ENCODE measurements at places on chromosomes 6 and 20.

DNA sequence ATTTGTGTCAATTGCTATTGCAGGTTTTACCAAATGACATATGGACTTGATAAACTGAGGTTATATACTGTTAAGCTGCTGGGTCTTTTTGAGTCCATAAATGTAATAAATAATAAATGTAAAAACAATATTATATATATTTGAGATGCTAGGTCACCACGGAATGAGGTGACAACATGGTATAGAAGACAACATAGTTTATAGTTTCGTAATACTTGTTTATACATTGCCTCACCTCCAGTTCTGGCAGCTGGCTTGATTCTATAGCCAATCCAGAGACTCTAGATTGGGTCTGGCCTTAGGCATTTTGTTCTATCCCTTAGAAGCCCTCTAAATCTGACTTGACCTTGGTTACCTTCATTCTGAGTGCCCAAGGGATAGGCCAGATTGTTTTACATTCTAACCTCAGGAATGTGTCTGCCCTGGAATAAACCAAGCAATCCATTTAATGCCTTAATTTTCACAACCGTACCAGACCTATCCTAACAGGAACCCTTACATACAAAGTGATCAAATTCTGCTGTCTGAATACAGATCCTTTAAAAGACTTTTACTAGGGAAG is 61.5 kb upstream of the STXBP5 start:
- no peak for DNase-seq

GRCh38 chr6:680251-680650 is 12.7 kb downstream of the EXOC2 start:
- no peak for DNase-seq

DNA sequence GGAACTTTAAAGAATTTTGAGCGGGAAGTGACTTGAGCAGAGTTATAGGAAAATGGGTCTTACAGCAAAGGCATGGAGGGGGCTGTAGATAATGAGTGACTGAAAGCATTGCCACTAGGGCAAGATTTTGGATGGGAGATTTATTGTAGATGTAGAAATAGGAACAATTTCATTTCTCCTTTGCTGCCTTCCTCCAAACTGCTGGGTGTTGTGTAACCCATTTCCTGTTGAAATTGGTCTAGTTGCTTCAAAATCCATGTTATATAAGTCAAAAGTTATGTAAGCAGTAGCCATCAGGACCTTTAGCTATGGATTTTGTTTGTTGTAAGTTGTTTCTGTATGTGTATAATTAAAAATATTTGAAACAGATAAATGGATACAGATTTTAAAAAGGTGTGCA is 11.1 kb downstream of the YWHAB start:
- no peak for DNase-seq

GRCh38 chr20:19903168-19903811 is 113.9 kb upstream of the NAA20 start:
- DNase-seq: no peak

GRCh38 chr6:17831135-17831534 is 124.4 kb upstream of the NUP153 start:
- no peak for DNase-seq

GRCh38 chr20:48622421-48622820 is 205.4 kb downstream of the PREX1 start:
- DNase-seq: no peak

DNA sequence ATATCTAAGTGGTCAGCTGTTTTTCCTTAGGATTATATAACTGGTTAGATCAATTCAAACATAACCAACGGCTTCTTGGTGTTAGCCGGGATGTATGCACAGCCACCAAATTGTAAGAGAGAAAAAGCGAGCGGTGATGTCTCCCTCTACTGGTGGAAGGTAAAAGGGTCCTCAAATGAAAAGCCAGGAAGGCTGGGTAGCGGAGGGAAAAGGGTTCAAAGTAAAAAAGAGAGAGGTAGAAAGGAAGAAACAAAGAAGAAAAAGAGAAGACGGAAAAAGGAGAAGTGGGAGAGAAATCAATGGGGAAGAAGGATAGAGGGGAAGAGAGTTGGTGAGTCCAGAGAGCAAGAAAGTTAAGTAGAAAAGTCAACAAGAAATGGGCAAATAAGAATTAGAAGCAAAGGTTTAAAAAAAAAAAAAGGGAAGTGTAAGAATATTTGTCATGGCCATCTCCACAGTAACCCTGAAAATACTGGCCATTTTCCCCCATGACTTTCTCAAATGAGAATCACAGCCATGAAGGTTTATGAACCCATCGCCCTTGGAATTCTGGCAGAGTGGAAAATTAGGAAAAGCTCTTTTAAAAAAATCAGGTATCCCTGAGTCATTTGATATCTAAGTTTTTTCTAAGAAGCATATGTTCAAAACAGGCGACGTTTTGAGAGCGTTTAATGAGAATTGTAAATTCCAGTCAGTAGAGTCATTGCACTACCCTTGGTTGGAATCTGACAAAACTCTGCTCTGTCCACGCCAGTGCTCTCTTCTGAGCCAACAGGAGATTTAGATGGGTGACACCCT is 155.6 kb upstream of the SNX9 start:
- peak; percentile 26 for DNase-seq

DNA sequence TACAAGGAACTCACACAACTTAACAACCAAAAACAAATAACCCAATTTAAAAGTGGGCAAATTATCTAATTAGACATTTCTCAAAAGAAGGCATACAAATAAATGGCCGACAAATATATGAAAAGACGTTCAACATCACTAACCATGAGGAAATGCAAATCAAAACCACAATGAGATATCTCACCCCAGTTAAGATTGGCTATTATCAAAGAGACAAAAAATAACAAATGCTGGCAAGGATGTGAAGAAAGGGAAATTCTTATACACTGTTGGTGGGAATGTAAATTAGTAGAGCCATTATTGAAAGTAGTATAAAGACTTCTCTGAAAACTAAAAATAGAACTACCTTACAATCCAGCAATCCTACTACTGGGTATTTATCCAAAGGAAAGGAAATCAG is 96.7 kb upstream of the SIRPG start:
- DNase-seq: no peak

GRCh38 chr6:2658788-2659187 is 91.9 kb downstream of the MYLK4 start:
- DNase-seq: no peak

DNA sequence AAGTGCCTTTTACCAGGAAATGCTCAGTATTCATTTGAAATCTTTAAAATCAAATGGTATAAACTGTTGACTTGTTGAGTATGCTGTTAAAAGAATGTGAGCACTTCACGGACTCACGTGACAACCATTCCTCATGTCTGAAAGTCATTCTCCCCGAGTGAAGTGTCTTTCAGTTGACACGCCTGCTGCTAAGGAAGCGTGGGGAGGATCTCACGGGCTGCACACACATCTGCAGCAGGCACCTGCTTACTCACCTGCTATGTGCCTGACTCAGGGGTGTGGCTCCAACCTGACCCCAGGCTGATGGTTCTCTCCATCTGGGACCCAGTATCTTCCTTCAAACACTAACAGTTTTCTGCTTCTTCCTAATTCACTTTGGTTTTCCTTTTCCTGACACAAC is 32.7 kb downstream of the WDR27 start:
- DNase-seq: no peak

DNA sequence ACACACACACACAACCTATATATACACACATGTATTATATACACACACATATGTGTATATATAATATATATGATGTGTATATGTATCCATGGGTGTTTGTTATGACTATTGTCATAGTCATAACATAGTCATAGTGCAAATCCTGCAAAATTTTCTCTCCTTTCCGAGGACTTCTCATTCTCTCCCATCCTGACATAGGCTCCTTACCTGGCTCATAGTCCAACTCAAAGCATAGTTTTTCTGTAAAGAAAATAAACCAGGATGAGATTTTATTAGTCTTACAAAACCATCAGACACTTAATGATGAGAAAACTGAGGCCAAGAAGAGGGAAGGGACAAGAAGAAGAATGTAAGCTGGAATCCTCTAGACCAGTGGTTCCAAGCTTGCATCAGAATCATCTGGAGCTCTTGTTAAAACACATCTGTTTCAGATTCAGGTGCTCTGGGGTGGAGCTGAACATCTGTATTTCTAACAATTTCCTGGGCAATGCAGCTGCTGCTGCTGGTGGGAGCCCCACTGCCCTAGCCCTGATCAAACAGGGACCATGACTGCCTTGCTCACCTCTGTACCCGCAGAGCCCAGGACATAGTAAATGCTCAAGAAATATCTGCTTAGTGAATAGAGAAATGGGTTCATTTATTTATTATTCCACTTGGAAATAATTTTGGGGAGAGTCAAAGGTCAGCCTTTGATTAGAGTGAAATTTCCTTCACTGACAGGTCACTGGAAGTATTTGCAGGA is 5.3 kb downstream of the TRIM10 start:
- DNase-seq: no peak

DNA sequence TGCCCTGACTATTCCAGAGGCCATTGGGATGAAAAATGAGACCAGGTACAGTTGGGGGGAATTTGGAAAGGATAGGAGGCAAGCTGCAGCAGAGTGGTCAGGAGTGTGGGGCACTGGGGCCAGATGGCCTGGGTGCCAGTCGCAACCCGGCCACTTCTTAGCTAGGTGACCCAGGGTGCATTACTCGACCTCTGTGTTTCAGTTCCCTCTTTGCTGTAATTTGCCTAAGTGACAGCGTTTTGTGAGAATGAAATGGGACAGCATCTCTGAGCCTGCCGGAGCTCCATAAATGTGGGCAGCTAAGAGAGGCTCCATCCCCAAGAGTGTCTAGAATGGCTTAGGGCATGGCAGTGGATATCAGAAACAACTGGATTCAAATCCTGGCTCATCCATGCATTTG is 13.9 kb downstream of the LRFN2 start:
- no peak for DNase-seq

- no peak for DNase-seq
Measured at GRCh38 chr20:1375515-1375914, 17.3 kb downstream of the FKBP1A start.

- no peak for DNase-seq
Measured at GRCh38 chr6:88588938-88589337, 374.5 kb downstream of the RNGTT start.

- DNase-seq: no peak
Measured at GRCh38 chr6:9140172-9140571, 704.8 kb upstream of the SLC35B3 start.

- DNase-seq: no peak
Measured at GRCh38 chr6:136284909-136285308, 4.7 kb downstream of the BCLAF1 start.

All from stimulated activated CD4-positive, alpha-beta T cell treated with anti-CD3 and anti-CD28 coated beads, Interleukin-12 subunit alpha, Interleukin-12 subunit beta, amount 100 ng/mL, for 48 hours (primary cell).